ENCODE measurements at places on chromosomes 2 and 18.

GRCh38 chr2:58436872-58437271, 195.7 kb upstream of the FANCL start:
- DNase-seq: no peak

- DNase-seq: no peak
Measured at GRCh38 chr18:26827581-26827980, 37.9 kb downstream of the AQP4 start.

- no peak for DNase-seq
Measured at GRCh38 chr2:25674077-25674362, 643 bp upstream of the DTNB start.

- DNase-seq: no peak
Measured at GRCh38 chr2:231600619-231601355, 8.1 kb downstream of the TEX44 start.

DNA sequence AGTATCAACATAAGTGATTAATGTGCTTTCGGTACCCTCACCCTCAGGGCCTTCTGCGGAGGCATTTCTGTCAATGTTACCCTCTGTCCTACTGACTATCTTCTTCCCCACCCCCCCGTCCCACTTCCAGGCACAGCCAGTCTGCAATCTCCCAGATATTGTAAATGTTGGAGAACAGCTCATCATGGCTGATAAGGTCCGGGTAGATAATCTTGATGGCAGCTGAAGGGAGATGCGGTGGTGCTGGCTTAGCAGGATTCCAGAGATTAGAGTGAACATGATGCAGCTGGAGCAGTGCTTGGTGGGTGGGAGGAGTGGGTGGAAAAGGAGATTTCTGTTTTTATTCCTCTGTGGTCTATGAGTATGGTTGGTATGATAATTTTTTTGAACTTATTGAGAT, 15.5 kb downstream of the GTF2A1L start:
- DNase-seq: no peak

GRCh38 chr18:48030616-48031480, 100.4 kb upstream of the SMAD2 start:
- DNase-seq: no peak

Data from esophagus squamous epithelium (tissue), 5 donors.